ENCODE measurements at places on chromosomes 1 and 21.

DNA sequence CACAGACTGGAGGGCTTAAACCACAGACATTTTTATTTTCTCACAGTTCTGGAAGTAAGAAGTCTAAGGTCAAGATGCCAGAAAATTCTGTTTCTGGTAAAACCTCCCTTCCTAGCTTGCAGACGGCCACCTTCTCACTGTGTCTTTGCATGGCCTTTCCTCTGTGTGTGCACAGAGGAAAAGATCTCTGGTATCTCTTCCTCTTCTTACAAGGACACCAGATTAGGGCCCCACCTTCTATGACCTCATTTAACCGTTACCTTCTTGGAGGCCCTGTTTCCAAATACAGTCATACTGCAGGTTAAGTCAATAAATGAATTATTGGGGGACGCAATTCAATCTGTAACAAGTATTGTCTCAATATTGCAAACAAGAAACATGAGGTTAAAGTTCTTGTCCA is 63.0 kb upstream of the PRDX6 start:
- DNase-seq = no peak

DNA sequence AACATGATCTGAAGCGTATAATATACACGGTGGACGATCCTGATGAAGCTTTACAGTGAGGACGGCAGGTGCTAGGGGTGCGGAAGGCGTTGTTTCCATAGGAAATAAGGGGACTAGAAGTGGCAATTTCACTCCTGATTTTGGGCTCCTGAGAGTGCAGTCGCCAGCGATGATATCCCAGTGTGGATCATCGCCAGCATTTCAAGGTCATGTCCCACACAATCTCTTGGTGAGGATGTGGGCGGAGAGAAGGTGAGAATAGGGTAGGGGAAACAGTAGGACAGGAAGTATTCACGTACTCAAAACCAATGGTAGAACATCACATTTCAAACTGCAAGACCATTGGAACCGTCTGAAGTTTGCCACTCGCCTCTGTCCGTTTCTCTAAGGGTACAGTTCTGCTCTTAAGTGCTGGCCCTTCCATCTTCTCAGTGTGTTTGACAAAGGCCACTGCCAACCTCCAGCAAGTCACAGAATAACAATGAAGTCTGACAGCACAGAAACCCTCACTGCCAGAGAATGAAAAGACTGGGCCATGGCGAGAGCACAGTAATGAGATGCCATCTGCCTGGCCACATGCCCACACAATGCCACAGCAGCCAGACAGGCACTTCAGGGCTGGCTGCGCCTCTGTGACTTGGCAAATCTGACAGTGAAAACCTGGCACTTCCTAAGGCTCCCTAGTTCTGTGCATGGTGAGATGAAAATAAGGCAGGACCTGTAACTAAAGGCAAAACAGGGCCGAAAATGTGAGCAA is 27.9 kb downstream of the PCSK9 start:
- DNase-seq = no peak

DNA sequence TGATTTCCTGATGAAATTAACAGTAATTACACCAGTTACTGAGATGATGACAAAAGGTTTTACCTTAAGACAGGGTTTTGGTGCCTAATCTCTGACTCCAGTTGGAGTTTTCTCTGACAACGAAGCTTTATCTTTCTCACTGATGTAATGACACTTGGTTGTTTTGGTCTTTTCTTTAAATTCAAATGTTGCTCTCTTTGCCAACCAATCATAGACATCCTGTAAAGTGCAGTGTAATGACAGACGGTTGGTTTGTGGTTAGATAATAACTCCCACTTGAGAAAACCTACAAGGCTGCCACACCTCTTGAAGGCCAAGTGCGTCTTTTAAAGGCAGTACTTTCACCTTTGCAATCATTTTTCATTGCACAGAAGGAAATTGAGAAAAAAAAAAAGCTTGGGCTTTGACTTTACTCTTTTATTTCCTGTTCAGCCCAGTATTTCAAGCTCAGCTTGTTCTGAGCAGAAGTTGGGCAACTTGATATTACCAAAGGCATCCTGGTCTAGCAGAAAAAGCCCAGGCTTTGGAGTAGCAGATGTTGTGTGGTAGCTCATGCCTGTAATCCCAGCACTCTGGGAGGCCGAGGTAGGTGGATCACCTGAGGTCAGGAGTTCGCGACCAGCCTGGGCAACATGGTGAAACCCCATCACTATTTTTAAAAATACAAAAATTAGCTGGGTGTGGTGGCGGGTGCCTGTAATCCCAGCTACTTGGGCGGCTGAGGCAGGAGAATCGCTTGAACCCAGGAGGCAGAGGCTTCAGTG is 14.9 kb downstream of the PDIK1L start:
- peak; percentile 57 for DNase-seq

- DNase-seq = no peak
Measured at GRCh38 chr1:51422367-51423072, 92.2 kb upstream of the TTC39A start.

DNA sequence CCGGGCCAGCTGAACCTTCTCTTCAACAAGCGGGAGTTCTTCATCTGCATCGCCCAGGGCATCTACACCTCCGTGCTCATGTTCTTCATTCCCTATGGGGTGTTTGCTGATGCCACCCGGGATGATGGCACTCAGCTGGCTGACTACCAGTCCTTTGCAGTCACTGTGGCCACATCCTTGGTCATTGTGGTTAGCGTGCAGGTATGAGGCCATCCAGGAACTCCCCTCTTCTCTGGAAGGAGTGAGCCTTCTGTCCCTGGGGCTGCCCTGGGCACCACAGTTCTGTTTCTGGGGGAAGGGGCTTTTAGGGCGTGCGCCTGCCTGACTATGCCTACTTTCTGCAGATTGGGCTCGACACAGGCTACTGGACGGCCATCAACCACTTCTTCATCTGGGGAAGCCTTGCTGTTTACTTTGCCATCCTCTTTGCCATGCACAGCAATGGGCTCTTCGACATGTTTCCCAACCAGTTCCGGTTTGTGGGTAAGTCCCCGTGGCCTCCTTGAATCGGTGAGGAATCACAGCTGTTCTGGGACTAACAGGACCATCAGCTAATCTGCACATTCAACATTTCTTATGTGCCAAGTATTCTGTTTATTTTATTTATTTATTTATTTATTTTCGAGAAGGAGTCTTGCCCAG is 21.1 kb downstream of the ATP8B2 start:
- DNase-seq = no peak

DNA sequence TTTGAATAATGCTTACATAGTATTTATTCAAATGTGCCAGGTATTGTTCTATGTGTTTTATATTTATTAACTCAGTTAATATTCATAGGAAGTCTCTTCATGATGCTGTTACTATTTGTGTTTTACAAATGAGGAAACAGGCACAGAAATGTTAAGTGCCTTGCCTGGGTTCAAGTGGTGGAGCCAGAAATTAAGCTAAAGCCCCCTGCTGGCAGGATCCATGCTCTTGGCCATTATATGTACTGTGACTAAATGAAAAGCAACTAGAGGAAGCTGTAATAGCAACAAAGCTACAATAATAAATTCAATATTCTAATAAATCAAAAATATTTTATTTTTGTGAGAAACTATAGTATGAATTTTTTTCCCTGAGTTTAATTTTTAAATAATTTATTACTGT is 30.0 kb downstream of the IARS2 start:
- no peak for DNase-seq

DNA sequence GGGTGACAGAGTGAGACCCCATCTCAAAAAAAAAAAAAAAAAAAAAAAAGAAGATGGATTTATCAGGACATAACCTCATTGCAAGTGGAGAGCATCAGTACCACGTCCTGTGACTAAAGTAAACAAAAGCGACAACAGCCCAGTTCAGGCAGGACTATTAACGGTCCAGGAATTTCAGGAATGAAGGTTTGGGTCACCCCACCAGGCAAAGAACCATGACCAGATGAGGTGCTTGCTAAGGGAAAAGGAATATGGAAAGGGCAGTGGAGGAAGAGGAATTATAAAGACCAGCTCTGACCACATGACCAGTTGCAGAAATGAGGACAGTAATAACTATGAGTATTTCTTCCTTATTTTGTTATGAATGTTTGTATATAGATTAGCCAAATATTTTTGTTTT is 35.4 kb upstream of the EIF4G3 start:
- no peak for DNase-seq

DNA sequence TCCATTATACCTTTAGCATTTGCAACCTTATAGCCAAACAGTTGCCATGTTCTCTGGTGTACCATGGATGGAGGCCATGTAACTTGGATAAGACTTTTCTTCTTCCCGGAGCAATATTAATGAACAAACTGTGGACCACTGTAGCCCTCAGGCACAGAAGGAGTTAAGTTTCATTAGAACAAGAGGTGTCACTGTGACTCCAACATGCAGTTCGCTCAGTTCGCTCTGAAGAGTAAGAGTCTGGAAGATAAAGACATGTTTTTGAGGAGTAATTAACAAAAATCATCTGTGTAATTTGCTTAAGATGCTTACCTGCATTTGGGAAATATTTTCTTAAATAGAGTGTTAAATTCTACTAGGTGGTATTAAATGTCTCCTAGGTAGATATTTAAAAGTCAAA is 4.1 kb downstream of the KIF26B start:
- no peak for DNase-seq

DNA sequence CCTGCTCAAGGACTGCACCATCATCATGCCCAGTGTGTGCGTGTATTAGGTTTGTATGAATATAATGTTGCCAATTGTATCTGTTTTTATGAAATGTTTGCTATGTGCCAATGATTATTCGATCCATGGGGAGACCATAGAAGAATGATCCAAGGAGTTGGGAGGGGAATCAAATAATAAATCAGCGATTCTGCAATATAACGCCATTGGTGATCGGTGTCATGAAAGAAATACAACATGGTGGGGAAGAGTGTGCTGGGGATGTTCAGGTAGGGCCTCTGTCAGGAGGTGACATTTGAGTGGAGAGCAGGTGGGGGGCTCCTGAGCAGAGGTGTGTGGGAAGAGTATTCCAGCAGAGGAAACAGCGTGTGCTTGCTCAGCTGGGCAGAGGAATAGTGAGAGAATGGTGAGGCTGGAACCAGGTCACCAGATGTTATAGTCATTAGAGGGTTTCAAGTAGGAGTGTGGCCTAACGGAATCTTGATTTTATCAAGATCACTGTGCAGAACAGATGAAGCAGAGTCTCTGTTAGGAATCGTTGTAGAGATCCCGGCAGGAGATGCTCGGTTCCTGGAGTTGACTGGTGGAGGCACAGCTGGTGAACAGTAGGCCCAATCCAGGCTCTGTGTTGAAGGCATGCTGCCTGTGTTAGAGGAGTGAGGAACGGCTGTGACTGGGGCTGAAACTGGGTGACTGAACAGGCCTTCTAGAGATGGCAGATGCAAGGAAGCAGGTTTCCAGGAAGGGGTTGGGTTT is 2.9 kb upstream of the ZNF496 start:
- DNase-seq = no peak

DNA sequence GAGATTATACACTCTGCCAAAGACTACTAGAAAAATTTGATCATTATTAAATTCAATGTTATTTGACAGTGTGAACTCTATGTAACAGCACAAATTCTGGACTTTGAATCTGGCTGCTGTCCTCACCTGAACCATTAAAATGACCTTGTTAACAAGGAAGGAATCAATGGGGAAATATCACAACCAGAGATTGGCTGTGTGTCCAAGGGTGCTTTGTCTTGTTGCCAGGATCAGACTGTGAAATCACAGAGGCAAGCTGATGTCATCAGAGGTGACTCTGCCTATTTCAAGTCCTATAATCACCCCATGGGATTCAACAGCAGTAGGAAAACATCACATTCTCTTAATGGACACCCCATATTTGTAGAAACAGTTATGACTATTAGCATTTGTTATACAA is 46.8 kb downstream of the ADAMTS5 start:
- no peak for DNase-seq

DNA sequence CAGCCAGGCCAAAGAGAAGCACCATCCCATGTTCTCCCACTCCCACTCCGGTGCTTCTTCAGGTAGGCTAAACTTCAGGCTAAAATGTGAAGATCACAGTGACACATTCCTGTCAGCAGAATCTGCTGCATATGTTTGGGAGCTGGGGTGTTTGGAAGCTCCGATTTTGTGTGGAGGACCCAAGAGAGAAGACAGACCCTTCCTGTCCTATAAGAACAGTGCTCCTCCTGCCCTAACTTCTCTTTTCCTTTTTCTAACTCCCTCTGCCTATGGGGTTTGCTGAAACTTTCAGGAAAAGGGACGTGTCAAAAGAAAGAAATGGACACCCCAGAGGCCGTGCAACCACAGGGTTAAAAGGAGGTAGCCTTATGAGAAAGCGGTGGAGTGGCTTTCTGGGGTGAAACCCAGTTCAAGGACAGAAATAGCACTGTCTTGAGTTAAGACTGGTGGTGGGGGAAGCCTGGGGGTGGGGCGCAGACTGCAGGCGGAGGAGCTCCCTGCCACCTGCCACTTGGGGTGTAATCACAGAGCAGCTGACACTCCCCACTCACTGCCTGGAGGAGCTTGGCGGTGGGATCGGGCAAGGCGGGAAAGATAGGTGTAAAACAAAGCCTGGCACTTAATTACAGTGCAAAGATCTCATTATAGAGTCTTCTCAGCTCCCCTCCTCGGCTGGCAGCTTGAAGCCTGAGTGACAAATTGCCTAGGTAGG is 645 bp upstream of the TLR5 start:
- peak; percentile 47 for DNase-seq

GRCh38 chr1:175134500-175134899 is 58.1 kb downstream of the KIAA0040 start:
- DNase-seq = no peak

DNA sequence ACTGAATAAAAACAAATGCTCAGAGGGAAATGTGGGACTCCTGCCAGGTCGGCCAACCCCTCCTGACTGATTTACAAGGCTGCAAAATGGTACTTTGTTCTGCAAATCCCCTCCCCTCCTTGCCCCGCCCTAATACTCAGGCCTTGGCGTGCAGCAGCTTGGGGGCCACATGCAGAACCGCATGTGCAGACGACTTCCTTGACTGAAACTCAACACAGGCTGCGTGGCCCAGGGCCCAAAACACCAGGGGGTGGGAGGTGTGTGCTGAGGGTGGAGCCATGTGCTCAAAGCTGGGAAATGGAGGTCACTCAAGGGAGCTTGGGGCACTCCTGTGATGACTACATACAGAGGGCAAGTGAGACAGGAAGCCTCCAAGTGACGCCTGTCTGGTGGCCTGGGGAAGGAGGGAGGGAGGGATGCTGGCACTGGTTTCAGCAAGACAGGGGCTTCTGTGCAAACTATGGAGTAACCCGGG is 87.2 kb downstream of the MRPL37 start:
- peak; percentile 87 for DNase-seq

DNA sequence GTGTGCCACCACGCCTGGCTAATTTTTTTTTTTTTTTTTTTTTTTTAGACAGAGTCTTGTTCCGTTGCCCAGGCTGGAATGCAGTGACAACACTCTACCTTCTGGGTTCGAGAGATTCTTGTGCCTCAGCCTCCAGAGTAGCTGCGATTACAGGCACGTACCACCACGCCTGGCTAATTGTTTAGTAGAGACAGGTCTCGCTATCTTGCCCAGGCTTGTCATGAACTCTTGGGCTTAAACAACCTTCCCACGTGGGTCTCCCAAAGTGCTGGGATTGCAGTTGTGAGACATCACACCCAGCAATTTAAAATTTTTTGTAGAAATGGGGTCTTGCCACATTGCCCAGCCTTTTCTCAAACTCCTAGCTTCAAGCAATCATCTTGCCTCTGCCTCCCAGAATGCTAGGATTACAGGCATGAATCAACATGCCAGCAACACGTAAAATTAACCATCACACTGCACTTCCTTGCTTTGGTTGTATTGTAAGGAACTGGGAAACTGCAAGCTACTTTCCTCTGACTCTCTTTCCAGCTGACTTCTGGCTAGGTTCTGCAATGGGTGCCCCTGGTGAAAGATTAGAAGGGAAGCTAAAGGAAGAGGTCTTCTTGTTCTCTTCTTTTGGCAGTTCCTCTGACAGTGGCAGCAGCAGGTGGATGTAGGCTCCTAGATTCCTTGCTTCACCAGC is 13.9 kb upstream of the IL6R start:
- DNase-seq = no peak

GRCh38 chr1:84853741-84854721 is 39.0 kb downstream of the LPAR3 start:
- DNase-seq = peak; percentile 54

Measured in activated CD4-positive, alpha-beta memory T cell treated with anti-CD3 and anti-CD28 coated beads for 36 hours (primary cell).